Progenitor cell of endocrine pancreas (in vitro differentiated cells): ENCODE measurements at places on chromosomes 7 and 10.

GRCh38 chr10:29470355-29470705, 164.4 kb downstream of the SVIL start:
- no peak for DNase-seq

DNA sequence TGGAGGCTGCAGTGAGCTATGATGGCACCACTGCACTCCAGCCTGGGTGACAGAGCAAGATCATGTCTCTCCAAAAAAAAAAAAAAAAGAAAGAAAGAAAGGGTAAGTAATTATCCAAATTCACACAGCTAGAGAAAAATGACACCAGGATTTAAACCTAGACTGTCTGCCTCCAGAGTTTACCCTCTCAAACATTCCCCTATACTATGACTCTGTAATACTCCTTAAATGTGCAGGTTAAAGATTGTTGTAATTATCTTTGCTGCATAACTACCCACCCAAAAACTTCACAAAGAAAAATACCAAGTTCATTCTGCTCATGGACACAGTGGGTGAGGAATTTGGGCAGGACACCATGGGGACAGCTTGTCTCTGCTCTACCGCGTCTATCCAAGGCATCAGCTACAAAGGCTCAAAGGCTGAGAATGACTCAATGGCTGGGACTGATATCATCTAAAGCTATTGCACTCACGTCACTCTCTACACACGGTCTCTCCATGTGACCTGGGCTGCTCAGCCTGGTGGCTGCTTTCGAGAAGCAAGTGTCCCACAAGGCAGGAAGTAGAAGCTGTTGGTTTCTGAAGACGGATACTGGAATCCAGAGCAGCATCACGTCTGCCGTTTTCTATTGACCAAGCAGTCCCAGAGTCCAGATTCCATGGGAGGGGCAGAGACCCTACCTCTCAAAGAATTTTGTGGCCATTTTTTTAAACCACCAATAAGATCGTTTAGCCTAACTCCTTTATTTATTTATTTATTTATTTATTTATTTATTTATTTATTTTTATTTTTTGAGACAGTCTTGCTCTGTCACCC, 185.7 kb upstream of the AUTS2 start:
- DNase-seq = no peak

DNA sequence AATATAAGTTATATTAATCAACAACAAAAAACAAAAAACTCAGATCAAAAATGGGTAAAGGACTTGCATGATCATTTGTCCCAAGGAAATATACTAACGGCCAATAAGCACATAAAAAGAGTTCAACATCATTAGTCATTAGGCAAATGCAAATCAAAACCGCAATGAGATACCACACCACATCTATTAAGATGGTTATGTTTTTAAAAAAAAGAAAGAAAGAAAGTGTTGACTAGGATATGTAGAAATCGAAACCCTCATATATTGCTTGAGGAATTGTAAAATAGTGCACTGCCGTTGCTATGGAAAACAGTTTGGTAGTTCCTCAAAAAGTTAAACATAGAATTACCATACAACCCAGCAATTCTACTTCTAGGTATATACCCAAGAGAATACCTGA, 39.4 kb upstream of the CTNNA3 start:
- DNase-seq = no peak

DNA sequence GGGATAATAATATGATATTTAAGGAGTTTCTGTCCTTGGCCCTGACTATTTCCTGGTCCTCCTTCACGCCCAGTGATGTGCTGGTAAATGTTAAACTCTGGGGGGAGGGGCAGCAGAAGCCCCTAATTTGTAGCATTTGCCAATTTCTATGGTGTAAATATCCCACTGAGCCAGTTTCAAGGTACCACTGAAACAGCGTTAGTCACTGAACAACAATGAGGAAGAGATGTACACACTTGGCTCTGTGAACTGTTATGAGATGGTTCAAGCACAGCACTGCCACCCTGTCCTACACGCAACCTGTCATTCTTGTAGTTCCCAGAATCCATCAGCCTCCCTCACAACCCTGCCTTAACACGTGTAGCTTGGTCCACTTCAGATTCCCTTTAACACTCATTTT, 39.8 kb downstream of the MET start:
- no peak for DNase-seq

GRCh38 chr7:94043299-94043698, 39.1 kb upstream of the BET1 start:
- no peak for DNase-seq

GRCh38 chr10:48885376-48885775, 54.3 kb downstream of the LRRC18 start:
- no peak for DNase-seq

DNA sequence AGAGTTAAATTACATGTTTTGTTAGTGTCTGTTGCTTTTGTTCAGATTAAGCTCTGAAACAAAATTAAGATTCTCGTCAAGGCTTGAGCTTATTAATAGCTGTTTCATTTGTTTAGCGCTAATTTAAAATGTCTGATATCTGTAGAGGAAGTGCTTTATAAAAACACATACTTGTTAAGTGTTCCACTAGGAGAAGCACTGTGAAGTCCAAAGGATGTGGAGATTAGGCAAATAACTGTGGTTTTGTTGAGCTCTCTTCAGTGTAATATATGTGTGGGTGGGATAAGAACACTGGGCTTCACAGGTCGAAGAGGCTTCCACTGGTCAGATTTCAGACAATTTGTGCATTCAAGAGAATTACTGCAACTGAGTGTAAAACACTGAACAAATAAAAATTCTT, 242.0 kb downstream of the AUTS2 start:
- DNase-seq = no peak

GRCh38 chr7:129785685-129786514, 166.9 kb downstream of the UBE2H start:
- no peak for DNase-seq

DNA sequence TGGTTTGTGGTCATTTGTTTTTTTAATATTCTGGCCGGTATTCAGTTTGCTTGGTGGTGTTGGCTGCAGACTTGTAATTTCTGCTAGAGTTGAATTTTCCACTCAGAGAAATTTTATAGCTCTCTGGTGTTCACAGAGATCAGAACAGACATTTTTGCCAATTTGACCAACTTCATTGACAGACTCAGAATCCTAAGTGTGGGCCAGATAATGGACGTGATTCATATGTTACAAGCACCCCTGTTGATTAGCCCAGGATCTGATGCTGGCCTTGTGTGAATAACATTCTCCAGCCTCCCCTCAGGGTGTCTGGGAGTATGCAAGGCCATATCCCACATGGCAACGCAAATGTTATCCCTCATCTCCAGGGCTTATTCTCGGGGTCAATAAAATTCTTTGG, 283.8 kb downstream of the C7orf25 start:
- no peak for DNase-seq

DNA sequence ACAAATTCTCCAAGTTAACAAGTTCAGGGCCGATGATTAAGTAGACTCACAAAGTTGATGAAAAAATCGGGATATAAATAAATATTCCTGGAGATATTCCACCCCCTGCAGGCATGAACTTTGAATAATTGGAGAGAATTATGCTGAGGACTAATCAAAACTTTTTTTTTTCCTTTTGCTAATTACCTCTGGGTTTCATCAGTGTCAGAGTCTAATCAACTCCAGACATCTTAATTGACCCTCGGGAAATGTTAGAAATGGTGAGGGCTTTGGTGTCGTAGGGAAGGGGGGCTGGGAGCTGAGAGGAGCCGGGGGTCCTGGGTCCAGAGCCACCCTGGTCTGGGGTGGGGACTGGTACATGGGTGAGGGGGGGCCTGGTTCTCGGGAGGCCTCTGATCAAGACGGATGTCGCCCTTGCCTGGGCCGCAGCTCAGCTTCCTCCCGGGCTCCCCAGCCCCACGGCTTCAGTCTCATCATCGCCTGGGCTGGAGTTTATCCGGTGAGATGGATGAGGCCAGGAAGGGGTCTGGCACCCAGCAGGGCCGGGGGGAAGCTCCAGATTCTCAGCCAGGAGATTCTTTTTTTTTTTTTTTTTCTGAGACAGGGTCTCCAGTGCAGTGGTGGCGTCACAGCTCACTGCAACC, 30.4 kb upstream of the ELFN1 start:
- no peak for DNase-seq

DNA sequence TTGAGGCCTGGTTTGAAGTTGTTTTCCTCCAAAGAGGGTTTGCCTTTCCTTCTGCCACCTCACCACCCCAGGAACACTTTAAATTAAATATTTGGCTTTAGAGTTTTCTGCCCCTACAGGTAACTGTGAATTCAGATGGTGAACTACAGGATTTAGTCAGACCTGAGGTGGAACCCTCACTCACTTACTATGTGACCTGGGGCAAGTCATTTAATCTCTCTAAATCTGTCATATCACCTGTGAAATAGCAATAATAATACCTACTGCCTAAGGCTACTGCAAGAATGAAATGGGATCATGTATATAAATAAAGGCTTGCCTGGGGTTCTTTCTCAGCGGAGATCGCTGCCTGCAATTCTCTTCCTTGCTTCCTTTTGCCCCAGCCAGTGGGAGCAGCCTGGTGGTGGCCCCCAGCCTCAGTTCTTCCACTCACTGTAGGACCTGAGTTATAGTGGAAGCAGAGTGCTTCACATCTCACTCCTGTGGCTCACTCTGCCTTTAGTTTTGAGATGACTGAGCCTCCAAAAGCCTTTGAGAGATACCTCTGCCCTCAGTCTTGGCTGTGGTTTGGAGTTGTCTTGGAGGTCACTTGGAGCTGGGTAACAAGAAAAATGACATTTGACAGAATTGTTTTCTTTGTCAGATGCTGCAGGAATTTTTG, 6.1 kb upstream of the ANKRD2 start:
- no peak for DNase-seq

DNA sequence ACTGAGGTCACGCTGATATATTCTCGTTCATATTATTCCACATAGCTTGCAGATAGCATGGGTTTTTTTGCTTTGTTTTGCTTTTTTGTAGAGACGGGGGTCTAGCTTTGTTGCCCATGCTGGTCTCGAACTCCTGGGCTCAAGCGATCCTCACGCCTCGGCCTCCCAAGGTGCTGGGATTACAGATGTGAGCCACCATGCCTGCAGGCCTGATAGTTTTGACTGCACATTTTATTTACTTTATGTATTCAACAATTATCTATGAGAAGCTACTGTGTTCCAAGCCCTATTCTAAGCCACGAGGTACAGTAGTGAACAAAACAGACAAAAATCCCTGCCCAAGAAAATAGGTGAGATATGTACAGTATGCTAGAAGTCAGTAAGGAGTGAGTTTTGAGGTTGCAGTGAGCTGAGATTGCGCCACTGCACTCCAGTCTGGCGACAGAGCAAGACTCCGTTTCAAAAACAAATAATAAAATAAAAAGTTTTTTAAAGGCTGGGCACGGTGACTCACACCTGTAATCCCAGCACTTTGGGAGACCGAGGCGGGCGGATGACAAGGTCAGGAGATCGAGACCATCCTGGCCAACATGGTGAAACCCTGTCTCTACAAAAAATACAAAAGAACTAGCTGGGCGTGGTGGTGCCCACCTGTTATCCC, 1.3 kb upstream of the YWHAG start:
- DNase-seq = no peak

DNA sequence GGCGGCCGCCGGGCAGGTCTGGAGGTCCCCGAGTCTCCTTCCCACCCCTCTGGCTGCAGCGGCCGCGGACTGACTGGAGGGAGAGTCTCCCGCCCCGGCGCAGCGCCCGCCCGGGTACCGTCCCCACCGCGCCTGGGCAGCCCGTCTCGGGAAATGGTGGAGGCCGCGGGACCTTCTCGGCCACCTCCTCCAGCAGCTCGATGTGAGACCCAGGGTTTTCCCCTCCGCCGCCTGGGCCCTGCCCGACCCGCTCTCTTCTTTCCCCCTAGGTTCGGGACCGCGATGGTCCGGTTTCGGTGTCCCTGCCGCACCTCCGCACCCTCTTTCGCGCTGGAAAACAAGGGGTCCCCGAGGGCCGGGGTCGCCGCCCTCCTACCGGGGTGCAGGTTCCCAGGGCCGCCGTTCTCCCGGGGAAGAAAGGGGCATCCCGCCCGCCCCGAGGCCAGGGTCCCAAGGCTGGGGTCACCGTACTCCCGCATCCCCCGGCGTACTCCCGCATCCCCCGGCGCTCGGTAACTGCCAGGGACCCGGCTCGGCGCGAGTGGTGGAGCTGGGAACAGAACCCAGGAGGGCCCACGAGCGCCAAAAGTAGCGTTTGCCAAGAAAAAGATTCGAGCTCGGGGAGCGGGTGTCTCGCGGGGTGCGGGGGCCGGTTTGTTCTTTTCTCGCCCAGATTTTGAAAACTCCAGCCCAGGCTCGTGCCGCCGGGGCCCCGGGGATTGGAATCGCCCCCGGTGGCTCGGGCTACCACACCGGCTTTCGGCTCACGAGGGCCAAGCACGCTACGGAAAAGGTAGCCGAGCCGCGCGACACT, 3.4 kb downstream of the TNRC18 start:
- DNase-seq = peak; percentile 20

DNA sequence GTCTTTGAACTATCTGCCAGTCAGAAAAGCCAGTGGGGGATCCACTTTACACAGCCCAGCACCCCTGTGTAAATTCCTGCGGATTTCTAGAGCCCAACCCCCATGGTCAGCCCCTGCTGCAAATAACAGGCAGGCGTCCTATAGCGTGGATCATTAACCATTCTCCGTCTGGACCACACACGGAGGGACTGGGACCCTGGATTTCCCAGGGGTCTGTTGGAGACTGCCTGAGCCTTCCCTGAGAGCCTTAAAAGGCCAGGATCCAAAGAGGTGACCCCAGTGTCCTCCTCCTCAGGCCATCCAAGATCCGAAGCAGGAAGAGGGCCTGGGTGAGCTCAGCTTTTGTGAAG, 11.2 kb upstream of the GRID1 start:
- DNase-seq = no peak

DNA sequence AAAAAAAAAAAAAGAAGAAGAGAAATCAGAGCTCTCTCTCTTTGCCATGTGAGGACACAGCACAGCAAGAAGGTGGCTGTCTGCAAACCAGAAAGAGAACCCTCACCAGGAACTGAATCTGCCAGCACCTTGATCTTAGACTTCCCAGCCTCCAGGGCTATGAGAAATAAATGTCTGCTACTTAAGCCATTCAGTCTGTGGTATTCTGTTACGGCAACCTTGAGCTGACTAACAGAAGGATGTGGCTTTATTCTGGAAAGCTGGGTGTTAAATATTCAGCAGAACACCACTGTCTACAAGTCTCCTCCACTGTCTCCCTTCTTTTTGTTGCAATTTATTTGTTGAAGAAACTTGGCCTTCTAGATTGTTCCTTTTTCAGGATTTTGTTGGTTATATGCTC, 5.0 kb downstream of the COL26A1 start:
- no peak for DNase-seq

GRCh38 chr10:123640016-123640535, 26.1 kb upstream of the GPR26 start:
- no peak for DNase-seq

DNA sequence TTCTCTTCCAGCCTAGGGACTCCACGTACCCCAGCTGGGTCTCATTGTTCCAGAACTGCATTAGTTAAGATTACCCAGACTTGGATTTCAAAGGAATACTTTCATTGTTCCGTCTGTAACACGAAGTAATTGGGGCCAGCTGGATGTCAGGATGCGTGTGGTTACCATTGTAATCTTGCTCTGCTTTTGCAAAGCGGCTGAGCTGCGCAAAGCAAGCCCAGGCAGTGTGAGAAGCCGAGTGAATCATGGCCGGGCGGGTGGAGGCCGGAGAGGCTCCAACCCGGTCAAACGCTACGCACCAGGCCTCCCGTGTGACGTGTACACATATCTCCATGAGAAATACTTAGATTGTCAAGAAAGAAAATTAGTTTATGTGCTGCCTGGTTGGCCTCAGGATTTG, 21.0 kb downstream of the LRRC17 start:
- no peak for DNase-seq

- no peak for DNase-seq
These were observed 245.5 kb downstream of the SKAP2 start for GRCh38 chr7:26618898-26619297.
